ENCODE measurements at places on chromosomes 13 and 19.

GRCh38 chr13:35884211-35884760 lies 246.9 kb downstream of the DCLK1 start:
- DNase-seq = no peak

- peak; percentile 3 for DNase-seq
These were observed 60.0 kb upstream of the GPR183 start for GRCh38 chr13:99367106-99367616.

- no peak for DNase-seq
These were observed 210.9 kb upstream of the SPRY2 start for GRCh38 chr13:80551650-80552497.

DNA sequence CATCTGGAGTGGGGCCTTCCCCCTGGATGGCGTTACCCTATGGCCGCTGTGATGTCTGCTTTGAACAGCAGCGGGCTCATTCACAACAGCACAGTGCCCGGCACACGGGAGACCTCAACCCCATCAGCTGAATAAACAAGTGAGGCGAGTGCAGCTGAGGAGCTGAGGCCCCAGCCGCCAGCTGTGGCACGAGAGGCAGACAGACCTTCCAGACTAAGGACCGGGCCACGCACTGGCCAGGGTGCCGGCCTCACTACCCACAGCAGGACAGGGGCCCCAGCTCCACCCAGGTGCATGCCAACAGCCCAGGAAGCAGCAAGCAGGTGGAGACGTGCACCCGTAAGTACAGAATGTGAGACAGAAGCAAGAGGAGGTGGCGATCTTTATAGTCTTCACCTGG lies 39.6 kb downstream of the STK24 start:
- DNase-seq = no peak

DNA sequence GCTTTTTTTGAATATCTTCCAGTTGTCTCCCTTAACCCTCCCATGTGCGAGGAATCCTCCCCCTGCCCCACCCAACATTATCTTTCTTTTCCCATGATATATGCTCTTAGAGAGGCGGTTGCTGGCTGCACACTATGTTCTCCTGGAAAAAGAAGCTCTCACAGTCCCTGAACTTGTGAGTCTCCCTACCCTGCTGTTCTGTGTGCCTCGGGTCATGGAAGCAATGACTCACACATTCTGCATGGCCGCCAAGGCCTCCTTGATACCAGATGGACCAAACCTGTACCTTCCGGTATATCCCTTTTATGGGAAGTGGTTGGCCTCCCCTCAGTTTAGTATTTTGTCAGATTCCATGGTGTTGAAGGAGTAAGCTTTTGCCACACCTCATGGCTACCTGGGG lies 705.4 kb downstream of the SLITRK6 start:
- no peak for DNase-seq

- DNase-seq = no peak
These were observed 3.0 kb downstream of the ENOX1 start for GRCh38 chr13:43783820-43784219.

DNA sequence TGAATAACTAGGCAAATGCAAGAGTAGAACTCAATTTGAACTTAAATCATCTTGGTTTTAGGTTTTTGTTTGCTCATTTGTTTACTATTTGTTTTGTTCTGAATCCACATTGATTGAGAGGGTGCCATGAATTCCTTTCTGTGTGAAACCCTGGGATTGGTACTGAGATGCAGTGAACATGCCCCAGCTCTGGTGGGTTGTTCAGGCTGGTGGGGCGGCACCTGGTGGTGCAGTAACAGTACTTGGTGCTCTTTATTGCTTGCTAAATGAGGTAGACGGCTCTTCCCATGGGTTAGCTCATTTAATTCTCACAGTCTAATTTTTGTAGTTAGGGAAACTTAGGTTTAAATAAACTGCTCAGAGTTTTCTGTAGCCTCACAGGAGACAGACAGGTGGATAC lies 48.4 kb downstream of the WASF3 start:
- no peak for DNase-seq

GRCh38 chr13:91025442-91025841 lies 322.0 kb upstream of the MIR17HG start:
- no peak for DNase-seq

GRCh38 chr19:2663920-2664571 lies 38.4 kb downstream of the GNG7 start:
- DNase-seq = no peak

DNA sequence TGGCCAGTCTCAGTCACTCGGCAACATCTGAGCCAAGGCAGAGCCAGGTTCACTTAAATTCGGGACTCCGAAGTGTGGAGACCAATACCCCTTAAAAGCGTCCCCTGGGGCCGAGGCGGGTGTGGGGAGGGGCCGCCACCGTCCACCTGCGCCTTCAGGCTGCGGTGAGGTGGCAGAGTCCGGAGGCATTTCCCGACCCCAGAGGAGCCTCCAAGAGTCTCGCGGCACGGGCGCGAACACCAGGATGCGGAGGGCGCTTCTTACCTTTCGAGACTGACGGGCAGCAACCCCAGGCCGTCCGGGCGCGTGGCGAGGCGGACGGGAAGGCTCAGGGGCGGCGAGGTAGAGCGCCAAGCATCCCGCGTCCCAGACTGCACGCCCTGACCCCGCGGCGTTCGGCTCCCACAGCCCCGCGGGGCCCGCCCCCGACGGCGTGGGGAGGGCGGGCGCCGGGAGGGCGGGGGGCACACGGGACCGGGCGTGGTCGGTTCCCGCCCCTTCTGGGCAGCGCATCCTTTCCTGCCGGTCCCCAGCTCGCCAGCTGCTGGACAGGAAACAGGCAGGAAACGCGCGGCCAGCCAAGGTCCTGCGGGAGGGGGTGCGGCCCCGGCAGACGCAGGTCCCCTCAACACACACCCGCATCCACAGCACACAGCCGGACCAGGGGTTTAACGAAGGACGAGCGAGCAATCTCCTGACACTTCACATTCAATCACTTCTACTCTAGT lies at the start of gene THSD1:
Gene THSD1 (minus strand): TSS at position 406 of the 728 bp plus-strand sequence. CDS start 3,572 bp downstream, outside the sequence.
- DNase-seq = no peak

- DNase-seq = no peak
These were observed 52.9 kb downstream of the NDFIP2 start for GRCh38 chr13:79533781-79534400.

DNA sequence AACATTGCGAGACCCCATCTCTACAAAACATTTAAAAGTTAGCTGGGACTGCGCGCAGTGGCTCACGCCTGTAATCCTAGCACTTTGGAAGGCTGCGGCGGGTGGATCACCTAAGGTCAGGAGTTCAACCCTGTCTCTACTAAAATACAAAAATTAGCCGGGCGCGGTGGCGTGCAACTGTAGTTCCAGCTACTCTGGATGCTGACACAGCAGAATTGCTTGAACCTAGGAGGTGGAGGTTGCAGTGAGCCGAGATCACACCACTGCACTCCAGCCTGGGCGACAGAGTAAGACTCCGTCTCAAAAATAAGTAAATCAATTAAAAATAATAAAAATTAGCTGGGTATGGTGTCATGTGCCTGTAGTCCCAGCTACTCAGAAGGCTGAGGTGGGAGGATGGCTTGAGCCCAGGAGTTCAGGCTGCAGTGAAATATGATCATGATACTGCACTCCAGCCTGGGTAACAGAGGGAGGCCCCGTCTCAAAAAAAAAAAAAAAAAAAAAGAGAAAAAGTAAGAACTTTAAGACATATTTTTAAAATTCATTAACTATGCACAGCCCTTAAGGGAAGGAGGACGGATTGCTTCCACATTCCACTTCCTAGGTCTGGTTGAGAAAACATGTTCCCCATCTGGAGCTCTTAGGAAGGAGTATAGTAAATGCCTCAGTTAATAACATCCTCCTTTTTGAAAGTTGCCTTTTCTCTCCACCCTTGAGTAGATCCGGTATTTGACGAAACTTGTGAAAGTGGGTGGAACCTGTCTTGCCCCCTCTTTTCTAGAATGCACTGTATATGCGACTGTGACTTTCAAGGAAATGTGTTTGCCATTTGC lies 26.1 kb downstream of the EXOC3L2 start:
- DNase-seq = no peak

DNA sequence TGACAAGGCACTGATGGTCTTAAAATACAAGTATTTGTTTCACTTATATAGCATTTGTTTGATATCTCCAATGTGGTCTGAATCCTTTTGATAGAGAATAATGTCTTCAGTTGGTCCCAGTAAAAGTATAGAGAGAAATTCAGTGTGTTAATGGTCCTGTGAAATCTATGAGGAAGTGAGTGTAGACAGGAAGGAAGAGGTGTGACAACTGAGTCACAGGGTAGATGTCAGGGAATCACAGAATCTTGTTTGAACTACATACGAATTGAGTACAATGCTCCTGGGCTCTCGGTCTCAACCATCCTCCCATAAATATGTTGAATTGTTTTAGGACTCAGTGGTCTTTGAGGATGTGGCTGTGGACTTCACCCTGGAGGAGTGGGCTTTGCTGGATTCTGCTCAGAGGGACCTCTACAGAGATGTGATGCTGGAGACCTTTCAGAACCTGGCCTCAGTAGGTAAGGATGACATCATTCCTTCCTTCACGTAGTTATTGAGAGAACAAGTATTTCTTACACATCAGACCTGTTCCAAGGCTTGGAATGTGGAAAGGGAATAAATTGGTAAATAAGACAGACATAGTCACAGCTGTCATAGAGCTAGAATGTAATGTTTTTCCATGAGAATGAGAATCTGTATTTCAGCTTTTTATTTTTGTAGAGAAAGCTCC lies 9.1 kb downstream of the ZNF555 start:
- no peak for DNase-seq

- DNase-seq = no peak
These were observed 545.8 kb downstream of the LIG4 start for GRCh38 chr13:107669391-107669993.

GRCh38 chr19:51712461-51713081 lies 11.2 kb downstream of the HAS1 start:
- no peak for DNase-seq

- no peak for DNase-seq
These were observed 474.2 kb downstream of the KLF5 start for GRCh38 chr13:73532987-73533510.

- no peak for DNase-seq
These were observed 118.1 kb upstream of the FRY start for GRCh38 chr13:31913459-31913858.

DNA sequence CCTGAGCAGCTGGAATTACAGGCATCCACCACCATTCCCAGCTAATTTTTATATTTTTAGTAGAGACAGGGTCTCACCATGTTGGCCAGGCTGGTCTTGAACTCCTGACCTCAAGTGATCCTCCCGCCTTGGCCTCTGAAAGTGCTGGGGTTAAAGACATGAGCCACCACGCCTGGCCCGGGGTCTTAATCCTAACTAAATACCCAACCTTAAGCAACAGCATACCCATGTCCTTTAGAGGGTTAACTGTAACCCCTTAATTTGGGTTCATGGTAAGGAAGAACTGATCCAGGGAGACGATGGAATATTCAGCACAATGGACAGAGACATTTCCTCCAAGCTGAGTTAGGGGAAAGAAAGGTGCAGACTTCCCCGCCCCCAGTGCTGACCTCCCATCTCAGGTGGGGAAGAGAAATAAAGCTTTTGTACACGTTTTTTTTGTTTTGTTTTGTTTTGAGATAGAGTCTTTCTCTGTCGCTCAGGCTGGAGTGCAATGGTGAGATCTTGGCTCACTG lies 8.7 kb upstream of the GALP start:
- DNase-seq = no peak

- no peak for DNase-seq
These were observed 2.4 kb downstream of the CRLF1 start for GRCh38 chr19:18603958-18604819.

- no peak for DNase-seq
These were observed 755.0 kb downstream of the DIAPH3 start for GRCh38 chr13:59408738-59409137.

DNA sequence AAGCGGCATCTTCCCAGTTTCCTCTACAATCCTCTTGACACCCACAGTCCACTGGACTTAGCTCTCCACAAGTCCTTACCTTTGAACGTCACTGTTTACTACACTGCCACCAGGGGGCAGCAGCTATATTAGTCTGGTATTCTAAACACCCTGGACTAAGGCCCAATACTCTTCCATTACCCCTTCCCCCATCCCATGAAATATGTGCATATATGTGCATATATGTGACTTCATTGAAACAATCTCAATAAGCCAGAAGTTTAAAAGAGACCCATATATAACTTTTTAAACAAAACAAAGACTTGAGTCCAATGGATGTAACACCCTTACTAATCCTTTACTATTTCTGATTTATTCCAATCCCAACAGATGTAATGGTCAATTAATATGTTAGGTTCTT lies 15.5 kb downstream of the GGACT start:
- peak; percentile 79 for DNase-seq

GRCh38 chr19:18206018-18206417 lies 2.2 kb upstream of the RAB3A start:
- DNase-seq = no peak

- DNase-seq = no peak
These were observed 107.0 kb upstream of the GPR12 start for GRCh38 chr13:26867451-26868091.

GRCh38 chr13:103282571-103283450 lies 216.6 kb upstream of the SLC10A2 start:
- DNase-seq = no peak

GRCh38 chr13:94390881-94391280 lies 88.6 kb downstream of the DCT start:
- no peak for DNase-seq

DNA sequence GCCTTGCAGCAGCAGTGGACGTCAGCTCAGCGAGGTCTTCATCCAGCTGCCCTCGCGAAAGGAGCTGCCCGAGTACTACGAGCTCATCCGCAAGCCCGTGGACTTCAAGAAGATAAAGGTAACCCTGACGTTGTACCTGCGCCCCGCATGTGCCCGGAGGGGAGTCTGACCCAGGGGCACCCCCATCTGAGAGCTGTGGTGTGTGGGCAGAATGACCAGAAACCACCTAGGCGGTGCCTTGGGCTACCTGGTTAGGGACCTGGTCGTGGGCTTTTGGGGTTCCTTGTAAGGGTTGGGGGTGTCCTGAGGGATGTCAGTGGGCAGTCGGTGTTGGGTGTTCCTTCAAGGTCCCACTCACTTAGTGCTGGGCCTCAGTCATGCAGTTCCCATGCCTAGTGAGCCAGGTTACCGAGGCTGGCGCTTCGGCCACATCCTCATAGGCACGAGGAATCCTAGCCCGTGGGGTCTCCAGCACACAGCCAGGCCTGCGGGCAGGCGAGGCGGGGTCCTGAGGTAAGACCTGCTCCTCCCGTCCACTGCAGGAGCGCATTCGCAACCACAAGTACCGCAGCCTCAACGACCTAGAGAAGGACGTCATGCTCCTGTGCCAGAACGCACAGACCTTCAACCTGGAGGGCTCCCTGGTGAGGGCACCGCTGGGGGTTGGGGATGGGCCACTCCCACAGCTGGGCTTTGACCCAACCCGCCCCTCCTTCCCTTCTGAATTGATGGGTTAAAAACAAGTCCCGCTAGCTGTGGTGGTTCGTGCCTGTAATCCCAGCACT lies 30.8 kb upstream of the LDLR start:
- no peak for DNase-seq

GRCh38 chr19:40282920-40283319 lies 2.2 kb downstream of the AKT2 start:
- DNase-seq = no peak

GRCh38 chr13:112103260-112103838 lies 36.4 kb downstream of the SOX1 start:
- DNase-seq = no peak

DNA sequence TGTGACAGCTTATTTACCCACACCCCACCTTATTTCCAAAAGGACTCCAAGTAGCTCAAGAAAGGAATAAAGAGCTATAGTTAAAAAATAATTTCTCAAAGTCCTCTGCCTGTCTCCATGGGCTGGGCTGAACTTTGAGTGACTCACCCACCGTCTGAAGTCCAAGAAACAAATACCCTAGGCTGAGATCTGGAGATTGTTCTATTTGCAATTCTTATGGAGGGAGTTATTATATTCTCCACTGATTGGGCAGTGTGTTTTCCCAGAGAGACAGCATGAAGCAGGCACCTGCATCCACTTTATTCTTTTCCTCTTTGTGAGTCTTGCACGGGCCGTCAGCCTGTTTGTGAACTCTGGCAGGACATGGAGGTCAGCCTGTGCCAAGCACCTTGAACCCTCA lies 63.2 kb downstream of the SHISA2 start:
- DNase-seq = no peak
